Mammary epithelial cell (primary cell): ENCODE measurements at places on chromosomes 7 and 10.

GRCh38 chr7:115910541-115911164 lies 119.9 kb downstream of the TFEC start:
- peak; percentile 11 for DNase-seq

DNA sequence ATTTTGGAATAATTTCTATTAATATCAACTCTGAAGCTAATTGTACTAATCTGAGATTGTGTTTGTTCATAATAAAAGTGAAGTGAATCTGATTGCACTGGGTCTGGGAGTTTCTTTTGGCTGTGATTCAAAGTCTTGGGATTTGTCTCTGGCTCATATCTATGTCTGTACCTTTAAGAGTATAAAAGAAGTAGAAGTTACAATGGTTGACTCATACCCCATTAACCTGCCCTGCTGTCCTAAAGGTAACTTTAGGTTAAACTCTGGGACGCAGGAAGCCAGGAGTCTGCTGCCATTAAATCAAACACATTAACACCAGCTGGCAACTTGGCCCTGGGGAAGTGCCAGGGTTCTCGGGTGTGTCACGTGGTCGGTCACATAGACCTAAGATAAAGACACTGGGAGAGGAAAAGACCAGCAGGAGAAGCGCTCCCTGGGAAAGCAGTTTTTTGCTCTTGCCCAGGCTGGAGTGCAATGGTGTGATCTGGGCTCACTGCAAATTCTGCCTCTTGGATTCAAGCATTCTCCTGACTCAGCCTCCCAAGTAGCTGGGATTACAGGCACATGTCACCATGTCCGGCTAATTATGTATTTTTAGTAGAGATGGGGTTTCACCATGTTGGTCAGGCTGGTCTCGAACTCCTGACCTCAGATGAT lies 17.8 kb downstream of the SCD start:
- DNase-seq, result peak; percentile 90

- DNase-seq, result no peak
Observed at GRCh38 chr10:129518793-129519192, 51.8 kb downstream of the MGMT start.

- DNase-seq, result no peak
Observed at GRCh38 chr7:454356-455109, 65.1 kb downstream of the PDGFA start.

GRCh38 chr10:5511231-5511884 lies 12.0 kb upstream of the CALML5 start:
- DNase-seq, result no peak

DNA sequence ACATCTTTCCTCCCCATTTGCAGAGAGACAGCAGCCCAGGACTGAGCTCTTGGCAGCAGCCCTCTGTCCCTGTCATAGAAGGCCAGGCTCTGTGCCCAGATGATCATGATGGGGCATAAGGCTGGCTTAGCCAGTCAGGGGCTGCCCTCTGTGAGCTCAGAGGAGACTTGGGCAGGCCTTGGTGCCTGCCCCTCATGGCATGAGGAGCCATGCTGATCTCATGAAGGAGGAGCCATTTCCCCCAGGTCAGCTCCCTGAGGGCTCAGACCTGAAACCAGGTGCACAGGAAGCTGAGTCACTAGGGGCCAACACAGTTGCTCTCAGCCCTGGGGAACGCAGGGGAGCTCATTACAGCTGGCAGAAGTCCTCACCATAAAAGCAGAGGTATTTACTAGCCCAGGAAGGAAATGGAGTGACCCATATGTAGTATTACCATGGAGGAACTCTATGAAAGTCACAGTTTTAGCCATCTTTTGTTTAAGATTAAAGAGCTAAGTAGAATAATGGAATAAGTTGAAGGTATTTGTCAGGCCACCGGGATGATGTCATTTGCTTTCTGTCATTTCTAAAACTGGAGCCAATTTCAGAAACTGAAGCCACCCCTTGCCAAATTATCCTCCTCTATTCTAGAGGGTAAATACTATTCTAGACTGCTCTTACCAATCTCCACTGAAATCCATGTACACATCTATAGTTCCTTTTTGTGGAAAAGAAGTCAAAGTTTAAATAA lies 362.4 kb upstream of the ZNF32 start:
- DNase-seq, result peak; percentile 86

DNA sequence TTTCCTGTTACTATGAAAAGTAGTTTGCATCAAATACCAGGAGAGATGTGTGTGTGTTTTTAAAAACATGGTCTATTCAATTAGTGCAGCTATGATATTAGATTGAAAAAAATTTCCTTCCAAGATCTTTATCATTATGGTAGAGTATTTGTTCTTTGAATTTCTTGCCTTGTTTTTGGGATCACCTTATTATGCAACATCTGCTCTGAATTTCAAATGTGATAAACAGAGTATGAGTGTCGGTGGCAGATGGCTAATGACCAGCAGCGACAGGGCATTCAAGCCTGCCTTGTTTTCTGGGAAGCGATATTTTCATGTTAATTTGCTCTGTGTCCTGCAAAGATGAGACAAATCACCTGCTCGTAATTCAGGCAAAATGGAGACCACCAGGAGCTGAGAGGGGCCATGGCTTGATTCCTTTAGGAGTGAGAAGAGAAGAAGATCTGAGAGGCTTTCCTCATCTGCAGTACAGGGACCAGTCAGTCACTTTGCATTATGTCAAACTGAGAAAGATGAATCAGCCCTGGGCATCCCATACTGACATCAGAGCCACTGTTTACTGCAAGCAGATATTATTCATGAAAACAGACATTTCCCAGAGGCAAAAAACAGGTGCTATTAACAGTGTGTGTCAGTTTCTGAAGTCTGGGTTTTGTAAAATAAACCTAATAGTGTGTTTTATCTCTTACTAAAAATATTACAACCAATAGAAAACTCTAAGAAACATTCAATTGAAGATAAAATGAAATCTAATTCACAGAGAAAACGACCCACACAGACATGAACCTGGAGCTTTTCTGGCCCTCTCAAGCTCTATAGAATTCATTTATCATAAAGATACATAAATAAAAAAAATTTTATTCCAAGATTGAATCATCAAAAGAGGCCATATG lies 67.6 kb downstream of the CDK6 start:
- DNase-seq, result peak; percentile 71

- DNase-seq, result no peak
Observed at GRCh38 chr10:74300666-74301065, 149.6 kb downstream of the ADK start.

DNA sequence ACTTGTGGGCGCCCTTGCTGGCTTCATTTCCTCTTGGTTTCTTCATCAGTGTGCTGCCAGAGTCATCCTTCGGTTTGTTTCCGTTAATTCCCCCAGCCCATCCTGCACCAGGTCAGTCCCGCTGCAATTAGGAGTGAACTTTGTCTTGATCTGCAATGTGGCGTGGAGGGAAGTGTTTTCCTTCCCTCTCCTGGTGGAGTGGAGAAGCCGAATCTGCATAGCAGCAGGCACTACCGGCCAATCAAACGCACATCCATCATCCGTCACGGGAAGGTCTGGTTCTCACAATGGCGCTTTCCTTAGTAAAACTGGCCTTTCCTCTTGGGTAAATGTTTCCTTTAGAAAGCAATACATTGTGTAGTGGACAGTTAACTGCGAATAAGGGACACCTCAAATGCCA lies 337.5 kb downstream of the CXCL12 start:
- no peak for DNase-seq

DNA sequence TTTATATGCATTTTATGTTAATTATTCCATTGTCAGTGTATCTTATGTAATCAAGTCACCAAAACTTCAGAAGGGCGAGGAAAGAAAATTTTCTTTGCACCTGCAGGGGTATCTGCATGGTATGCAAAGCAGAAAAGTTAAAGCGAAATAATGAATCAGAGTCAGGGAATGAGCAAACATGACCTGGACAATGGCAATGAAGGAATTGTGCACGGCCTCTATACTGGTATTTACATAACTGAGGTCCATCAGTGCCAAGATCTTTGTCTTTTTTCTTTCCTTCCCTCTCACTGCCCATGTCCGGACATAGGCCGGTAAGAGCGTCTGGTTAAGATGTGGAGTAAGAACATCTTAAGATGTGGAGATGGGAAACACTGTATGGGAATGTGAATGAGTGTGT lies 14.4 kb upstream of the AKR1C3 start:
- DNase-seq, result no peak

GRCh38 chr7:158246960-158247673 lies 340.5 kb downstream of the PTPRN2 start:
- no peak for DNase-seq

GRCh38 chr10:122446668-122447423 lies 7.6 kb upstream of the ARMS2 start:
- DNase-seq, result peak; percentile 17

DNA sequence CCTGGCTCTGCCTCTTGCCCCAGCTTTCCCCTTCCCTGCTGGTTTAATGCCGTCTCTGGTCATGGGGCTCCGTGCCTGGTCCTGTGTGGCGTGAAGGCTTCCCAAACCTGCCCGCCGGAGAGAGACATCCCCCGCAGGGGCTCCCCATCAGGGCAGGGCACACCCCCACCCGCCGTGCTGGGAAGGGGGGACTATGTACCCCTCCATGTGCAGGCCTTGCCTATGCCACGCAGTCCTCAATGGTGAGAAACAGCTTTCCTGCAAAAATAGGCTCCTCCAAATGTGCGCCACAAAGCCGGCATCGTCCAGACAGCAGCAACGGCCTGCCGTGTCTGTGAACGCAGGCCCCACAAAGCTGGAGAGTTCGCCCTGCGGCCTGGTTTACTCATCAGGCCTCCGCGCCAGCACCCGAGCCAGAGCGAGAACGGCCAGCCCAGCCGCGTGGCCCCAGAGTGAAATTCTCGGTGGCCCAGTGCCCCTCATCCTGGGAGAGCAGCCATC lies 313.4 kb downstream of the DNAJB6 start:
- no peak for DNase-seq

DNA sequence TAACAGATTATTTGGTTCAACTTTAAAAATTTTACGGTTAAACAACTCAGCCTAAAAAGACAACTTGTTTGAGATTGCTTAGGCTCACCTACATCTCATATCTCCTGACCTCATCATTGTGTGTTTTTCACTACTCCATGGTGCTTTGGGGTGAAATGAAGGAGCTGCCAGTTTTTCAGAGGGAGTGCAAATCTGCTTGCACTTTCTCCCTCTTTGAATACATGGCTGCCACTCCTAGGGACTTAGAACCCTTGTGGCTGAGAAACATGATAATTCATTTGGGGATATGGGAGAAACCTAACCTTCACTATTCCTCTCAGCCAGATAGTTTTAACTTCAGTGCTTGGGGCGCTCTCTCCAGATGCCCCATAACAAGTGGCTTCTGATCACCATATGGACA lies 2.7 kb downstream of the CCSER2 start:
- no peak for DNase-seq

DNA sequence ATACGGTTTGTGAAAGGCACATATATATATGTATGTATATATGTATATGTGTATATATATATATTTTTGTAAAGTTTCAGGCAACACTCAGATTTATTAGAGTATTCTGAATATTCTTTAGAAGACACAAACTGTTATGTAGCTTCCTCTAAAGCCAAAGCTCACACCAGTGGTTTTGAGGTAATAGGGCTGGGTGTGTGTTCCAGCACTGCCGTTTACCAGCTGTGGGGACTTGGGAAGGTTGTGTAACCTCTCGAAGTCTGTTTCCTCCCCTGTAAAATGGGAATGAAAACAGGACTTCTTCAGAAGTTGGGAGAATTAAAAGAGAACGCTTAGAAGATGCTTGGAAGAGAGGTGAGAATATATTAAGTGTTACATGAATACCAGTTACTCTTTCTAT lies 94.8 kb downstream of the PRPF18 start:
- DNase-seq, result no peak

- no peak for DNase-seq
Observed at GRCh38 chr10:100330079-100330478, at the start of gene PKD2L1. Gene PKD2L1, minus strand, starts transcription at chr10:100330228. Its CDS starts 125 bp downstream, at chr10:100330103.

DNA sequence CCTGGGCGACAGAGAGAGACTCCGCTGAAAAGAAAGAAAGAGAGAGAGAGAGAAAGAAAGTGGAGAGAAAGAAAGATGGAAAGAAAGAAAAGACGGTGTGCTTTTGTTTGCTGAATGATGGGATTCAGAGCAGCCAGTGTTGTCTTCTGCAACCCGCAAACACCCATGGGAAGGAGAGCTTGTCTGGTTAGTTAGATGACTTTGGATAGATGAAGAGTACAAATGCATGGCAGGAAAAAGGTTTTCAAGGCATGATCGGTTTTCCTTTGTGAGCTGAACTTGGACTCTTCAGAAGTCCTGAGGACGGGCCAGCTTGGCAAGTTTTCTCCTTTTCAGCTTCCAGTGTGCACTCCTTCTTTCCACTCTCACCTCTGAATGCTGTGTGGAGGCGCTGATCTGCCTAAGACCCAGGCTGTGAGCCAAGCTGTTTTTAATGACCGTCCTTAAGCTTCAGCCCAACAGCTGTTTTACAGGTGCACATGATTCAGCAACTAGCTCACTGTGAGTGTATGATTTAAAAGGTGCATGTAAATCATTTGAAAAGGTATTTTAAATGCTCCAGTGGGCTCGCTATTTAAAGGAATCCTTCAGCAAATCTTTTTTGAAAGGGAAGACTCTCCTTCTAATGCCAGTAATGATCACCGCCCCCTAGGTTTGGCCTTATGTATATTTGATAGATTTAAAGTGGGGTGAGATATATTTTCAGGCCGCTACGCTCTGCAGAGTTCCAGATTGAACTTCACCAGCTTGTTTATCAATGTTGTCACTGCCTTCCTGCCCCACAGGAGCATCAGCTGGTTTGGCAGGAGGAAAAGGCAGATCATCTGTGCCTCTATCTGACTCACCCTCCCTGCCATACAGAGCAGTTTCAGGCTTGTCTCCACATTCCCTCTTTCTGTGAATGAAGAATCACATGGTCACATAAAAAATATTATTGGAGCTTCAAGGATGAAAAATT lies 115.0 kb downstream of the PLXDC2 start:
- DNase-seq, result peak; percentile 89

- no peak for DNase-seq
Observed at GRCh38 chr7:116971869-116972268, 18.6 kb downstream of the ST7 start.

GRCh38 chr7:68622500-68622899 lies 975.8 kb upstream of the AUTS2 start:
- no peak for DNase-seq

GRCh38 chr10:117005527-117006055 lies 604 bp upstream of the SHTN1 start:
- DNase-seq, result peak; percentile 1

DNA sequence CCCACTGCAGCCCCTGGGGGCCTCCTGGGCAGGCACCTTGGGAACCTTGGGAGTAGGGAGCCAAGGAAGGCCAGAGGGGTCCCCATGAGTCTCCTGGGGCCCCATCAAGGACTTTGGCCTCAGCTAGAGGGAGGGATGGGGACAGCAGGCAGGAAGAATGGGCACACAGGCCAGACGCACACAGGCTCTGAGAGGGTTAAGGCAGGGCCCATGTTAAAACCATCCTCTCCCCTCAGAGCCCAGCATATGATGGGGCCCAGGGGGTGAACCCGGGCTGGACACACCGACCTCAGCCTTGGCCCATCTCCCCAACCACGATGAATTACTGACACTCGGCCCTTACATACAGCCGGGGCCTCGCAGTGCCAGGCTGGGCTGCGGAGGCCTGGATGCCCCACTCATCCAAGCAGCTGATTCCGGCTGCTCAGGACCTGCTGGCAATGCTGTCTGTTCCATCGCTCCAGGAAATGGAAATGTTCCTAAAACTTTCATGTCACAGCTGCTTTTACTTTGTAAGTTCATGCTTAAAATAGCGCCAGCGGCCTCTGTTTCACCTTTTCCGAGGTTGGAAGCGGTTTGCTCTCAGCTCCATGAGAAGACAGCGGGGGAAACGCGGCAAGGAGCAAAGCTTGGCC lies 17.3 kb upstream of the INPP5A start:
- no peak for DNase-seq
